Muscle of arm (tissue), 14 donors: ENCODE measurements at places on chromosomes 4 and X. TPM values are rescaled to one million over a fixed set of nuclear protein-coding genes. Genes with fewer than 3 reads are reported as not detected.

NPY5R gene
- 0.29 TPM for polyA plus RNA-seq

- DNase-seq: no peak
Measured at GRCh38 chr4:107885865-107886264, 45.5 kb upstream of the CYP2U1 start.

GRCh38 chrX:133681421-133681820 is 266.1 kb upstream of the GPC4 start:
- no peak for DNase-seq

GRCh38 chr4:92305148-92305877 is 1.5 kb downstream of the GRID2 start:
- DNase-seq: peak; percentile 64

- no peak for DNase-seq
Measured at GRCh38 chrX:39248330-39248729, 447.1 kb downstream of the MID1IP1 start.

- DNase-seq: no peak
Measured at GRCh38 chr4:87511500-87511899, 17.7 kb downstream of the SPARCL1 start.

GRCh38 chr4:183766140-183766539 is 107.0 kb downstream of the TRAPPC11 start:
- no peak for DNase-seq

DNA sequence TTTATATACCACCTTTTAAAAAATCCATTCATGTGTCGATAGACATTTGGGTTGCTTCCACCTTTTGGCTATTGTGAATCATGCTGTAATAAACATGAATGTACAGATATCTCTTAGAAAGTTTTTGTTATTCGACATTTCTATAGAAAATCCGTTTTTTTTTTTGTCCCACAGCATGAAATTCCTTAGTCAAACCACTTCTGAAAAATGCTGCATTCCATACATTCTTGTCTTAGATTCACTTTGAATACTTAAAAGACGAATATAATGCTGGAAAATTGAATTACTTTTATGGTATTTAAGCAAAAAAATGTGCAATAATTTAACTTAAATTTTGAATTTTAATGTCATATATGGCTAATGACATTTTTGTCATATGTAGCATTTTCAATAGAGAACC is 1345.5 kb downstream of the TECRL start:
- no peak for DNase-seq

DNA sequence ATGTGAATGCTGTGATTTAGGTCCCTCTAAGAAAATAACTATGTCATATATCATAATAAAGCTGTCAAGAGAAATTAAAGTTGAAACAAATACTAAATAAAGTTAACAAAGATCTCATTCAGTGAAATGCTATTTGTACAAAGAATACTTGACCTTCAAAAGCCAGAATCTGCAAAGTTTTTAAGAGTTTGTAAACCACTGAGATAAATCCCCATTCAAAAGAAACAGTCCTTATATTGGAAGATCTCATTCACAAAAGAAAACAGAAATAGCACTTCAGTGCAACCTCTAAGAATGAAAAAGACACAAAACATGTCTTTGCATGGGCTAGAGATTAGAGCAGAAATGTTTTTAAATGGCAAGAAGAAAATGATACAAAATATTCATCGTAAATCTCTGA is 149.1 kb upstream of the USP38 start:
- no peak for DNase-seq

- peak; percentile 55 for DNase-seq
Measured at GRCh38 chrX:43557792-43558191, 98.3 kb upstream of the MAOA start.

DNA sequence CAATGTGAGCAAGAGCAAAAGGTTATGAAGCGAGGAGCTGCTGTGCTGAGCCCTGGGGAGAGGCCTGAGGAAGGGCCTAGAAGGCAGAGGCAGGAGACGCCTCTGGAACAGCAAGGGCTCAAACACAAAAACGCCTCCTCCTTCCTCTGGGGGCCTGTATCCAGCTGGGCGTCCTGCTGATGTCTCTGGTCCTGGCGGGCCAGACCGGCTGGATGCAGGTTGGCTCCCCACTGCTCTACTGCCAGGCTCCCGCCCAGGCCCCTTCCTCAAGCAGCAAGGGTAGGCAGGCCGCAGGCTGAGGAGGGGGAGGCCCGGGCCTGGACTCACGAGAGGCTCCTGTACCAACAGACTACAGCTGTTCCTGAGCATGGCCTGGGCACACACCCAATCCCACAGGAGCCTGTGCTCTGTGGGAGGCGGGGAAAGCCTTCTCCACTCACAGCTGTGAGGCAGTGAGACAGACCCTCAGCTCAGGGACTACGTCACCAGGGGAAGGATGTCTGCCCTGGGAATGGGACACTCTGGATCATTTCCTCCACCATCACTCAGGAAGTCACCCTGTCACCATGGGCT is 2.3 kb downstream of the HAUS7 start:
- no peak for DNase-seq

ENPEP gene
- 17.1 TPM for polyA plus RNA-seq

GRCh38 chr4:119026662-119027444 is 108.8 kb upstream of the MYOZ2 start:
- DNase-seq: no peak

ADH7 gene
- not detected for polyA plus RNA-seq

PAGE1 gene
- polyA plus RNA-seq: not detected

DNA sequence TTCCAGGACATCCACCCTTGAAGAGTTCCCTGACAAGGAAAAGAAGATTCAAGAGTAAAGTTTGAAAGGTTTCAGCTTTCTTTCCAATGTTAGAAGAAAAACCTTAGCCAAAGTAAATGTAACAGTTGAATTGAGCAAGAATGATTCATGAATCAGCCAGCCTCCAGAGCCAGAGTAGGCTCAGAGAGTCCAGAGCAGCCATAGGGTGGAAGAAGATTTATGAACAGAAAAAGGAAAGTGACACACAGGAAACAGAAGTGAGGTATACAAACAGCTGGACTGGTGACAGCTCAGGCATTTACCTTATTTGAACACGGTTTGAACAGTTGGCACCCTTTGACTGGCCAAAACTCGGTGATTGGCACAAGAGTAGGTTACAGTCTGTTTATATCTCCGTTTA is 63.2 kb downstream of the QDPR start:
- DNase-seq: no peak

CCKAR gene
- not detected for polyA plus RNA-seq

- no peak for DNase-seq
Measured at GRCh38 chrX:78614264-78614663, 44.9 kb downstream of the RTL3 start.

- no peak for DNase-seq
Measured at GRCh38 chr4:30005995-30006394, 714.2 kb upstream of the PCDH7 start.

FRMD7 gene
- polyA plus RNA-seq: 0.25 TPM

GRCh38 chrX:153365670-153366069 is 31.7 kb downstream of the ZNF275 start:
- DNase-seq: no peak

PAGE5 gene
- not detected for polyA plus RNA-seq

- no peak for DNase-seq
Measured at GRCh38 chr4:38322714-38323113, 341.3 kb upstream of the KLF3 start.

DNA sequence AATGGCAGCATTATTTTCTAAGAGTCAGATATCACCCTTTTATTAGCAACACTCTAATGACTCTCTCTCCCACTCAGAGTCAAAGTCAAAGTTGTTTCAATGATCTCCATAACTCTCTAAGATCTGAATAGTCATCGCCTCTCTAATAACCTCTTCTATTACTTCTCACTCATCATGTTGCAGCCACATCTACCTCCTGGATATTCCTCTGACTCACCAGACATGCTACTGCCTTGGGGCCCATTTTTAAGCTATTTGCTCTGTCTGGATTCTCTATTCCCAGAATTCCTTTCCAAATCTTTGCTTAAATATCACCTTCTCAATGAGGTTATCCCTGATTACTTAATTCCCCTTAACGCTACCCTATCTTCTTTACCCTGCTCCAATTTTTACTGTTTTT is 391.8 kb upstream of the MAGEB16 start:
- DNase-seq: no peak

DNA sequence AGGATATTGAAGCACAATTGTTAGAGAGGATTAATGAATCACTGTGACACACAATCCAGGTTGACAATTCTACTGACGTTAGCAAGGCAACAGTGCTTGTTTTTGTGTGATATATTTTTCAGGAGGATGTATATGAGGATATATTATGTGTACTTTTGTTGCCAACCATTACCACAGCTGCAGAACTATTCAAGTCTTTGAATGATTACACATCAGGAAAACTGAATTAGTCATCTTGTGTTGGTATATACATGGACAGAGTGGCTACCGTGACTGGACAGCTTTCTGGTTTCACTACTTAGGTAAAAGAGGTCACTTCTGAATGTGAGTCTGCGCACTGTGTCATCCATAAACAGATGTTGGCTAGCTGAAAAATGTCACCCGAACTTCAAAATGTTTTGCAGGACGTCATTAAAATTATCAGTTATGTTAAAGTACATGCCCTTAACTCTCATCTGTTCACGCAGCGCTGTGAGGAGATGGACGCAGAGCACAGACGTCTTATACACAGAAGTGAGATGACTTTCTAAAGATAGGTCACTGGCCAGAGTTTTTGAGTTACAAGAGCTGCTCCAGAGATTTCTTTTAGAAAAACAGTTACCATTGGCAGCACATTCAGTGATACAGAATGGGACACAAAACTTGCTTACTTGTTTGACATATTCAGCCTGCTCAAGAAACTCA is 69.0 kb downstream of the MRPL1 start:
- DNase-seq: peak; percentile 4

DNA sequence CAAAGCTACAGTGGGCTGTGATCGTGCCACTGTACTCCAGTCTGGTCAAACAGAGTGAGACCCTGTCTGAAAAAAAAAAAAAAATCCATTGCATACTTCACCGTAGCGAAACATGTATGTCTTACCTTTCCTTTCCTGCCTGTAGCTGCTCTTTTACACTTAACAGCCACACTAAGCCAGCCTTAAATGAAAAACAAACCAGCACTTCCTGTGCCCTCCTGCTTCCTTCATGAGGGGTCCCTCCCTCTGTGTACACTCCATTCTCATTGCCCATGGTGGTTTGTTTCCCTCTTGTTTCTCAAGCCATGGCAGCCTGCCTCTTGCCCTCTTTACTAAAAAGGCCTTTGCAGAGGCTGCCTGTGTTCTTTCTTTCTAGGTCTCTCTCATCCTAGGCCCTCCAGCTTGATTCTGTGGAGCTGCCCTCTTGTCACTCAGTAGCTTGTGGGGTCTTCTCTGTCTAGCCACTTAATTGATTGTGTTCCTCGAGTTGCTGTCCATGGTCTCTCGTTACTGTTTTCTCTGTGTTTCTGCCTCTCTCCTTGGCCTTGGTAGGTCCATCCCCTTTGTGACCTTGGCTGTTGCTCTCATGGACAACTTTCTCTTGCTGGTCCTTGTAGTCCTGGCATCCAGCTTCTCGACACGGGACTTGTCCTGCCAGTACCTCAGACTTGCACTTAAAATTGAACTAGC is 52.1 kb upstream of the MSANTD1 start:
- no peak for DNase-seq

L1CAM gene
- polyA plus RNA-seq: 4.8 TPM

DNA sequence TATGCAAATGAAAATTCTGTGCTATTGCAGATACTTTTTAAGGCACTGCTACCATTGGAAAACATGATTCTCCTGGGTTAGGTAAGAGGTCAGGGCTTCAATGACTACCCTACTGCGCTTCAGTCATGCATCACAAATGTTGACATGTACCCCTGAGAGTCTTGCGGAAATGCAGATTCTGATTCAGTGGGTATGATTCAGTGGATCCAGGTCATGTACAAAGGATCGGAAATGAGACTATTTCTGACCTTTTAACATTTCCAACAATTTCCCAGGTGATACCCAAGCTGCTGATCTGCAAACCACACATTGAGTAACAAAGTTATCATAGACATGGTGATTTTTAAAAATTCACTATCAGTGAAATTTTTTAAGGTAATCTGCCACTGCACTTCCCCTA is 62.6 kb downstream of the DDX53 start:
- no peak for DNase-seq

DNA sequence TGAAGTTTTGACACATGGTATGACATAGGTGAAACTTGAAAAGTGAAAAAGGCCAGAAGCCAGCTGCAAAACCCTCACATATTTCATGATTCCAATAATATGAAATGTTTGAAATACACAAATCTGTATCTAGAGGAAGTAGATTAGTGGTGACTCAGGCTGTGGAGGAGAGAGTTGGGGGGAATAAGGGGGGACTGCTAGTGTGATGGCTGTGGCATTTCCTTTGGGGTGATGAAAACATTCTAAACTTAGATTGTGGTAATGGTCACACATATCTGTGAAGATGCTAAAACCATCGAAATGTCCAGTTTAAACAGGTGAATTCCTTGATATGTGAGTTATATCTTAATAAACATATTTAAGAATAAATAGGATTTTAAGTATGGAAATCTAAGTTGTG is 343.5 kb upstream of the SFRP2 start:
- no peak for DNase-seq

DNA sequence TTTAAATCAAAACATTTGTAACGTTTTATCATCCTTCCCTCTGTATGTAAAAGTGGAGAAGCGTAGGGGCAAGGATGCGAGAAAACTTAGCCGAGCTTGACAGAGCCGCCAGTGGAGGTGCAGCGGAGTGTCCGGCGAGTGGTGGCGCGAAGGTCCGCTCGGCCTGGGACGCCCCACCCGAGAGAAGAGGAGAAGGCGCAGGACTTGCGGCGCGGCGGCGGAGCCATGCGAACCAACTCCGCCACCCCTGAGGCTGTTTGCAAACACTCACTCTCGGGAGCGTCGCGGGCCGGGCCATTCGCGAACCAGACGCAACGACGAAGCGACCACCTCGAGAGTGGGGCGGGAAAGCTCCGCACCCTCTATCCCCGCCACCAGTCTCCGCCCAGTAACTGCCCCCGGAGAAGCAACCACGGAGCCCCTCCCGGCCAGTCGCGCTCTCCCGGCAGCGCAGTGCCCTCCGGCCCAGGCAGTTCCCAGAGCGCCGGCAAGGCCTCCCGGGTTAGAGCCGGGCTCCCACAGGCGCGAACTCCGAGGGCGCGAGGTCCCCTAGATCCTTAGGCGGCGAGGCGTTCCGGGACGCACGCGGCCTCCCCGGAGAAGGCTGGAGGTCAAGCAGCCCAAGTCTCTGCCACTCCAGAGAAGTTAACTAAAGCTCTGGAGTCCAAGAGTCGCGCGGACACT is 2.3 kb upstream of the MAB21L2 start:
- DNase-seq: no peak

MND1 gene
- polyA plus RNA-seq: not detected

DNA sequence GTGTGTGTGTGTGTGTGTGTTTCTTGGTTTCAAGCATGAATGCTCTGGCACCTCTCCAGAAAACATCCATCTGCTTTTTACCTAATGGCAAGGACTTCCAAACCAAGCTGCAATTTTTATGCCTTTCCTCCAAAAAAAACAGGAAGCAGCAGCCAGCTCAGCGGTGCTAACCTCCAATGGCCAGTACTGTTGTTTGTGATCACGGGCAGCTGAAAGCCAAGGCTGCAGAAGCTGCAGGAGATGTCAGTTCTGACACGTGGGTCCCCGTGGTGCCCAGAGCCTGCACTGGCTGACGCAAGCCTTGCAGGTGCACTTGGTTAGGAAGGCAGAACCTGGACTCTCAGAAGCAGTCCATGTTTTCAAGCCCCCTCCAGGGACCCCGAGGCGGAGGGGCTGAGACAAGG is 313.6 kb upstream of the DDX53 start:
- peak; percentile 54 for DNase-seq
